Thyroid gland (tissue), 4 donors: ENCODE measurements at places on chromosomes 12 and 14. TPM values are rescaled to one million over a fixed set of nuclear protein-coding genes. Genes with fewer than 3 reads are reported as not detected.

Gene LMNTD1
- total RNA-seq, result not detected

Gene FOXN4
- total RNA-seq, result not detected

Gene GDF3
- not detected for total RNA-seq

Gene DHRS1
- 35.2 TPM for total RNA-seq

Gene KLHDC1
- 9.2 TPM for total RNA-seq

Gene SUOX
- 36.8 TPM for total RNA-seq

Gene FLVCR2
- 6.6 TPM for total RNA-seq

Gene KRT3
- total RNA-seq, result not detected

Gene DACT1
- 10.1 TPM for total RNA-seq

Gene NPFF
- not detected for total RNA-seq

Gene MYBPC1
- 1.6 TPM for total RNA-seq

Gene CEBPE
- not detected for total RNA-seq

Gene OGFOD2
- 5.9 TPM for total RNA-seq

Gene NGB
- total RNA-seq, result not detected

Gene ACOT4
- total RNA-seq, result 2.9 TPM

Gene RAB21
- total RNA-seq, result 21.9 TPM

Gene ANO4
- 0.78 TPM for total RNA-seq

Gene SOX5
- 28.6 TPM for total RNA-seq

Gene AMDHD1
- 0.81 TPM for total RNA-seq

Gene FAM90A1
- total RNA-seq, result not detected

Gene GNG2
- 3.9 TPM for total RNA-seq
